ENCODE measurements at places on chromosomes 7 and 10.

- no peak for DNase-seq
These were observed 203.9 kb upstream of the NEBL start for GRCh38 chr10:21100871-21101514.

DNA sequence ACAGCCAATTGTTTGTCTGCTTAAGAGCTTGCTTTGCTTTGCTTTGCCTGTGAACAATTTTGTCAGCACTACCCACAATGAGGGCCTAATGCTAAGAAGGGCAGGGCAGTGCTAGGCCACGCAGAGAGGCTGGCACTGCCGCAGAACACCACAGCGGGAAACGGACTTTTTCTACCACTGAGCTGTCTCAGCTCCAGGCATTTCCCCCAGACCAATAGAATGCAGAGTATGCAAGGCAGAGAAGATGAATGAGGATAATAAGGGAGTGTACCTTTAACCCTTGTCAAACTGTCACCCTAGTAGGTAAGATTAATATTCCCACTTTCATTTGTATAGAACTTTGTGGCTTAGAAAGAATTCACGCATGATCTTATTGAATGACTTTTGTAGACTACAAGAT is 104.5 kb downstream of the SH3PXD2A start:
- no peak for DNase-seq

DNA sequence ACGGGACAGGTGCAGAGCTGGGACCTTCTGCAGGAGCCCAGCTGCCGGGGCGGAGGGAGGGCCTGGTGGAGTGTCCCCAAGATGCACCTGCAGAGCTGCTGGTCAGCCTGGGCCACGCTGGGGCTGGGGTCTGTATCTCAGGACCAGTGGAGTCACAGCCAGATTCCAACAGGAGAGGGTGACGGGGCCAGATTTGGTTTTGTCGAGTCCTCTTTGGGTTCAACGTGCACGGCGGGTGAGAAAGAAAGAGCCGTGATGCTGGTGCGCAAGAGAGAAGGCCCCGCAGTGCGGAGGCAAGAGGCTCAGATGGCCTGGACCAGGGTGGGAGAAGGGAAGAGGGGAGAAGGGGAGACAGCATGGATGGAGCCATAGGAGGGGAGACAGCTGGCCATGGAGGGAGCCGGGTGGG is 462.9 kb downstream of the PTPRN2 start:
- DNase-seq = no peak

DNA sequence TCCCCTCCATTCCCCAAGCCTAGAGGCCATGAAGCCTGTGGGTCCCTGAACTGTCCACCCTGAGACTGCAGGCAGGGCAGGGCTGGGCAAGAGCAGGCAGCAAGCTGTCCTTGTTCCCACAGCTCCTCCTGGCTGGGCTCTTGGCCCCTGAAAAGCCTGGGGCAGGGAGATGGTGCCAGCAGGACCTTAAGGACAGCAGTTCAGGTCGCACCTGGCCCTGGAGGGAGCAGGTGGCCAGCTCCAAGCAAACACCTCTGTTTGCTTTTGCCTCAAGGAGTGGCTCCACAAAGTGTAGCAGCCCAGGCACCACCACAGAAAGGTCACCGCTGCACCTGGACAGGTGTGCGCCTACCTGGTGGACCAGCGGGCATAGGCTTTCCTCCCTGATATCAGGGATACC is 5.2 kb downstream of the RET start:
- no peak for DNase-seq

DNA sequence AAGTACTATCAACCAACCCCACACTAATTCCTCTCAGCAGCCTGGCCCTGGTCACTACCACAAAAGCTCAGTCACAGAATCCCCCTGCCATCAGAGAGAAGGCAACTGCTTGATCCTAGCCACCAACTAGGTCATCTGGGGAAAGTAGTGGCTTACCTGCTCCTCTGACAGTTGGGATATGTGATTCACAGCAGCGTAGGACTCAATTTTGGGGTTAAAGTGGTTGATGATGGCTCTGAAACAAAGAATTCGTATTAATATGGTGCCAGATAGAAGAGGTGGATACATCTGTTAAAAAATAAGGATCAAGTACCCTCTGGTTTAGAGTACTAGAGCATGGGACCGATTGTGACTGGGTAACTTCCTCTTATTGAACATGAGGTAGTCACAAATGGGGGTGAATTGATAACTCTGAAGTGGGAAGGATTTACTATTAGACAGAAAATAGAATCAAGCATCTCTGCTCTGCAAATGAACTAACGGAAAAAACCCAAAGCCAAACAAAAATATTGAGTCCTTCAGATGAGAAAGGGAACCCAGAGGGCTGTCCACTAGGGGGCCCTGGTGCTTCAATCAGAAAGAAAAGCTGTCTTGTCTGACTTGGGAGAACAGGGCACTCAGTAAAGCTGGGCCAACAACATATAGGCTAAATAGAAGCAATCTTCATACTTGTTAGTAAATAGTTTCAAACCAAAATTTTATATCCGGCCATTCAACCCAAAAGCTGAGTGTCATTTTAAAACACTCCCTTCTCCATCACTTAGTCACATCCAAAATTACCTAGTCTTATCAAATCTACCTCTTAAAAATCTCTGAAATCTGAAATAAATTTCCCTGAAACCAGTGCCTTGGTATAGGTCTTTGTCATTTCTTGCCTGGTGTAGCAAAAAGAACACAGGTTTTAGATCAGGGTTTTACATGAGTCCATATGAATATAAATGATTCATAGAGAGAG is 45.9 kb upstream of the KCNIP2 start:
- DNase-seq = peak; percentile 52

DNA sequence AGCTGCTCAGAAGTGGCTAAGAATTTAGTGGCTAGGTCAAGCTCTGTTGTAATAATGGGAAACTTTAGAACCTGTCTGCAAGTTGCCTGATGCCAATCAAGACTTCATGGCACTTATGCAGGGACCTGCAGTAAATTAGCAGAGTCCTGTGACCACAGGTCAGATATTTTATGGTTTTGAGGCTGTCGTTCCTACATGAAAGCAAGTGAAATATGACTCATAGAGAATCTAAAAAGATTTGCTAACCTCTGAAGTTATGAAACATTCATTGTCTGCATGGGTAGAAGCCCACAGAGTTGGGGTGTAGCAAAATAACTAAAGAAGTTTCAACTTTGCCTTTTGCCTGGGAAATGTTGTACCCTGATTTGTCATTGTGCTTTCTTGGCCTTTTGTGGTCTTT is 32.3 kb downstream of the SLC39A12 start:
- no peak for DNase-seq

GRCh38 chr7:105388356-105389087 is at the start of gene SRPK2:
SRPK2 (minus strand) TSS chr7:105388921.
- peak; percentile 75 for DNase-seq
